ENCODE measurements at places on chromosomes 3 and 15.

- no peak for DNase-seq
Measured at GRCh38 chr15:71230303-71230702, 115.0 kb downstream of the THSD4 start.

DNA sequence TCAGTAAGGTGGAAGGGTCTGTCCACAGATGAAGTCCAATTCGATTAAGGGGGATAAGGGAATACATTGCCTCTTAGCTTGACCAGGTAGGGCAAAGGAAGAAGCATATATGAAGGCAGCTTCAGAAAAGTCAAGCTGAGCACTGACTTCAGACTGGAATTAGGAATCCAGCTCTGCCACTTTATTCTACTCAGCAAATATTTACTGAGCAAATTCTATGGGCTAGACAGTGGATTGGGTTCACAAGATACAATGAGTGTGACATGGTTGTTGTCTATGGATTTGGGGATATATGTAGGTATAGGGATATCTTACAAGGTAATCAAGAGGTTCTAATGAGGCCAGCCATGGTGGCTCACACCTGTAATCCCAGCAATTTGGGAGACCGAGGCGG is 526 bp downstream of the ADIPOQ start:
- no peak for DNase-seq

DNA sequence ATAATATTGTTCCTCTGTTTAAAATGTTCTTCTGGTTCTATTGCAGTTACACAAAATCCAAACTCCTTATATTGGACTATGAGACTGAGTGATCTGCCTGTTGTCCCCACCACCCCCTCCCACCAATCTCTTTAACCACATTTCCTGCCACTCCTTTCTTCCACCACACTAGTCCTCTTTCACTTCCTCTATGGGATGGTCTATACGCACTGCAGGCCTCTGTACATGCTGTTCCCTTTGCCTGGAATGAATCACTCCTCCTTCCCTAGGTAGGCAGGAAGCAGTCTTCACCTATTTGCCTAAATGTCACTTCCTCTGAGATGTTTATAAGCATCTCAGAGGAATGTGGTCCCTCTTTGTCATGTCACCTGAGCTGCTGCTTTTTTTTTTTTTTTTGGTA is 4.0 kb downstream of the MAP2K1 start:
- DNase-seq: no peak

DNA sequence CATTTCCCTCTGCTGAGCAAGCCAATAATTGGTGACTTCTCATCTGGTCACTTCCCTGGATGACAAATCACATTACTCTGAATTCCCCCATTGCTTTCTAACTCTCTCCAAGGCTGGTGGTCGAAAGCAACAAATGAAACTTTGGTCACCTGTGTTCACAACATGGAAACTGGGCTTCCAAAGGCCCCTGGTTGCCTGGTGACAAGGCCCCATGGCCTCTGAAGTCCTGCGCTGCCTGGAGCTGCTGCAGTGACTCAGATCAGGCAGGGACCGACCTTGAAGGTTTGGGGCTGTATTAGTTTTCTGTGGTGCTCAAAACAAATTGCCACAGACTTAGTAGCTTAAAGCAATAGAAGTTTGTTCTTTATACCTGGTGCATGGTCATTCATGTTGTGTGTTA is 345.3 kb downstream of the WDR72 start:
- no peak for DNase-seq

- no peak for DNase-seq
Measured at GRCh38 chr3:171687581-171687980, 122.7 kb downstream of the PLD1 start.

GRCh38 chr15:40409366-40409765 is 3.8 kb downstream of the IVD start:
- no peak for DNase-seq

DNA sequence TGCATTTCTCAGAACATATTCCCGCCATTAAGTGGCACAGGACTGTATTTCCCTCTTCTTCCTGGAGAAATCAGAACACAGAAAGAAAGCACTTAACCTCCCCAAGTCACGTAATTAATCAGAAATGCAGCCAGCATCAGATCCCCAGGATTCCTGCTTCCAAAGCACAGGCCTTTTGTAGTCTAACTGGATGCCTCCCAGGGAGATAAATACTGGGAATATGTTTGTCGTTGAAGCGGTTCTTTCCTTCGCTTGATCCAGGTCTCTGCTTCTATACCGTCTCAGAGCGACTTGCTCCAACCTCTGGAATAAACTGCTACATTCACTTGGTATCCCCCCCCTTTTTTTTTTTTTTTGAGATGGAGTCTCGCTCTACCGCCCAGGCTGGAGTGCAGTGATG is 198.6 kb downstream of the KBTBD8 start:
- no peak for DNase-seq

- DNase-seq: no peak
Measured at GRCh38 chr3:187000711-187001151, 70.4 kb downstream of the ST6GAL1 start.

DNA sequence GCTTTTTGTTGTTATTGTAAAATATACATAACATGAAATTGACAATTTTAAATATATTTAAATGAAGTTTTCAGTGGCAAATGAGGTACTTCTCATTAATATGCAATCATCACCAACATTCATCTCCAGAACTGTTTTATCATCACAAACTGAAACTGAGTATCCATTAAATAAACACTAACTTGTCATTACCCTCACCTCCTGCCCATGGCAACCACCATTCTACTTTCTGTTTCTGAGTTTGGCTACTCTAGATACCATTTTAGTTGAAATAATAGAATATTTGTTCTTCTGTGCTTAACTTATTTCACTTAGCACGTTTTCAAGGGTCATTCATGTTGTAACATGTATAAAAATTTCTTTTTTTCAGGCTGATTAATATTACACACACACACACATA is 834.3 kb downstream of the PLOD2 start:
- no peak for DNase-seq

DNA sequence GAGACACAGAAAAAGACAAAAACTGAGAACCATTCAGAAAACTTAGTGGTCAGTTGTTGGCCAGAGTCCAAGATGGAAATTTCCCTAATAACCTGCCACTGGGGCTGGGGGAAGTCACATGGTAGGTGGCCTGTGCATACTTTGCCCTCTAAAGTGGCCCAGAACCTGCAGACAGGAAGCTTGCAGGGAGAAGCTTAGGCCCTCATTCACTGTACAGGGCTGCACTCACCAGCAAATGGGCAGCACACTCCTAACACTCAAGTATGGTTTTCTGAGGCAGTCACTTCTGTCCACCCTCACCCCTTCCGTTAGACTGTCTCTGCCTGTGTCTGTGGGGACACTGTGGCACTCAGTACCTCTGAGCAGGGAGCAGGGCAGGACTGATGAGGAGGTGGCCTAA is 14.5 kb upstream of the RNU6-1 start:
- DNase-seq: no peak

GRCh38 chr3:60728006-60728405 is 523.2 kb downstream of the FHIT start:
- no peak for DNase-seq

- no peak for DNase-seq
Measured at GRCh38 chr3:62249855-62250543, 123.4 kb downstream of the FEZF2 start.

DNA sequence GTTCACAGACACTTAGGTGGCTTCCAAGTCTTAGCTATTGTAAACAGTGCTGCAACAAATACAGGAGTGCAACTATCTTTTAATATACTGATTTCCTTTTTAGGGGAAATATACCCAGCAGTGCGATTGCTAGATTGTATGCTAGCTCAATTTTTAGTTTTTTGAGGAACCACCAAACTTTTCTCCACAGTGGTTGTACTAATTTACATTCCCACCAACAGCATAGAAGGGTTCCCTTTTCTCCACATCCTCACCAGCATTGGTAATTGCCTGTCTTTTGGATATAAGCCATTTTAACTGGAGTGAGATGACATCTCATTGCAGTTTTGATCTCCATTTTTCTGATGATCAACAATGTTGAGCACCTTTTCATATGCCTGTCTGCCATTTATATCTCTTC is 58.9 kb downstream of the ZNF148 start:
- DNase-seq: no peak

- no peak for DNase-seq
Measured at GRCh38 chr3:198043119-198043518, 83.1 kb downstream of the LMLN start.

DNA sequence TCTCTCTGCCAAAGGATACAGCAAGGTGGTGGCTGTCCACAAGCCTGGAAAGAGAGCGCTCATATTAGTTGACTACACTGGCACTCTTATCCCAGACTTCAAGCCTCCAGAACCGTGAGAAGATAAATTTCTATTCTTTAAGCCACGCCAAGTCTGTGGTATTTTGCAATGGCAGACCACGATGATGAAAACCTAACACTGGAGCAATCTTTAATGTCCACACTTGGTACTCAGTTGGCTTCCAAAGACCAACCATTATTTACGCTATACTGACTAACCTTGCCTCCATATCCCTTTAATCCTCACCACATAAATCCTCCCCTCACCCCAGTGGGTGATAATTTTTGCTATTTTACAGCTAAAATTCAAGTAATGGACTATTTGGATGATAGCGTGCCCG is 16.9 kb upstream of the LACTB start:
- DNase-seq: no peak

- DNase-seq: no peak
Measured at GRCh38 chr3:35688826-35689225, 49.5 kb downstream of the ARPP21 start.

- DNase-seq: no peak
Measured at GRCh38 chr15:29278436-29279105, 8.9 kb upstream of the NSMCE3 start.

DNA sequence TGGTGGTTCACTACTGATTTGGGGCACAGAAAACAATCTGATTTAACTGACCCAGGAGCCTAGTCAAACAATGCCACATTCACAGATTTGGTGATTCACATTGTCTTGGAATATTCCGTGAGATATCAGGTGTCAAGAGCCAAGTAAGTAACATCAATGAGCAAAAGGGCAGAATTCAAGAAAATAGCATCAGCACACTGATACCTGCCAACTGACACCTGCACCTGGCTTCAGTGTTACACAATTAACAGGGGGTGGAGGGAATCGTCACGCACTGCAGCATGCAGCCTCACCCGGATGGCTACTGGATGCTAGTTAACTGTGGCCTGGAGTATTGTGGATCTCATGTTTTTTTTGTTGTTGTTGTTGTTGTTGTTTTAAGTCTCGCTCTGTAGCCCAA is 17.6 kb downstream of the CCNL1 start:
- DNase-seq: no peak

DNA sequence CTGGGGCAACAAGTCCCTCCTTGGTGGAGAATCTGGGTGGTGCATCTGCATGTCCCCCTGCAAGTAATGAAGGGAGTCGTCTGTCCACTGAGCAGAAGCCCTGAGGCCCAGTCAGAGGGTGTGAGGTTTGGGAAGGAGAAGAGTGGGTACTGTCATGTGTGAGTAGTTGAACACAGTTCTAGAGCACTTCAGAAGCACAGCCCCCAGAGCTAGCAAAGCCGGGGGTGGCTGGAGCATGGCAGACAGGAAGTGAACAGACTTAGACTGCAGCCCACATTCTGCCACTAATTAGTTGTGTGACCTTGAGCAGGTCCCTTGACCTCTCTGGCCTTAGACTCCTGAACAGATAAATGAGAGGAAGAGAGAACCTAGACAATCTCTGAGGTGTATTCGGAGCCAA is 207.6 kb downstream of the UACA start:
- no peak for DNase-seq

GRCh38 chr15:33968224-33968623 is at the start of gene CHRM5:
CHRM5 (plus strand) TSS chr15:33968497; CDS start chr15:34062718, 94,221 bp downstream.
- DNase-seq: no peak

DNA sequence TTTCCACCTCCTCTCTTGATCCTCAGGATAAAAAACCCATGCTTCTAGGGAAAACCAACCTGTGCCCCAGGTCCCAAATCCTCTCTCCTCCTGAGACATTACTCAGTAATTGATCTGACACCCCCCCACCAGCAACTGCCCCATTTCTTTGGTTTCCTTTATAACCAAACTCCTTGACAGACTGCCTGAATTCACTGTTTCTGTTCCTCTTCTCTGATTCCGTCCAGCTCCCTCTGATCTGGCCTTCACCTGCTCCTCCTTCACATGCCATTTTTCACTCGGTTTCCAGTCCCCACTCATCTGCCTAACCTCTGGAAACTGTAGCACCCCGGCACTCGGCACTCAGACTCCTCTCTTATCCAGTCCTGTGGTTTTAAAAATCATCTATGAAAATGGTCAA is 2.1 kb downstream of the CCDC51 start:
- no peak for DNase-seq

GRCh38 chr3:94693997-94694640 is 631.3 kb downstream of the NSUN3 start:
- no peak for DNase-seq

DNA sequence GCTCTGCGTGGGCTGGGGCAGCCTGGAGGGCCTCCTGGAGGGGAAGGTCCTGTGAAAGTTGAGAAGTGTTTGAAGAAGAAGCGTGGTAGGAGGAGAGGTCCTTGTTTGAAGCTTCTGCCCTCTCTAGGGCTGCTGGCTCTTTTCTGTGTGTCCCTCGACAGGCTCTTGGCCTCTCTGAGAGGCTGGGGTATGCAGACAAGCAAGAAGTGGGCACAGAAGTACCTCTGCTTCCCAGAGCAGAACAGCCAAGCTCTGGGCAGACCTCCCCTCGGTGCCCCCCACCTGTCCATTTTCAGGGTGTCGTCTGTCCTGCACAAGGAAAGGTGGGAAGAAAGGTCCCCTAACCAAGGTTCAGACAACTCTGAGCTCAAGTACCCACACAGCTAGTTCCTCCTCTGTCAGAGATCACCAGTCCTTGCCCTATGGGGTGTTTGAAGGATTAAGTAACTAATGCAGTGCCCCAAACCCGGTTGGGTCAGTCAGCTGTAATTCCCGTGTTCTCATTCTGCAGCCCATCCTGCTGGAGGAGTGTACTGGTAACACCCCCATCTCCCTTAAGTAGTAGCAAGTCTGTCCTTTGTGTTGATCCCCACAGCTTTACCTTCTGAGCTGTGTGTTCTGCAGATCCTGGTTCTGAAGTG is 6.3 kb downstream of the CSK start:
- no peak for DNase-seq

GRCh38 chr3:134380249-134380648 is 6.0 kb upstream of the AMOTL2 start:
- no peak for DNase-seq

- no peak for DNase-seq
Measured at GRCh38 chr3:12345141-12345561, 56.3 kb downstream of the PPARG start.

GRCh38 chr3:170622369-170623159 is 36.7 kb upstream of the SLC7A14 start:
- no peak for DNase-seq

DNA sequence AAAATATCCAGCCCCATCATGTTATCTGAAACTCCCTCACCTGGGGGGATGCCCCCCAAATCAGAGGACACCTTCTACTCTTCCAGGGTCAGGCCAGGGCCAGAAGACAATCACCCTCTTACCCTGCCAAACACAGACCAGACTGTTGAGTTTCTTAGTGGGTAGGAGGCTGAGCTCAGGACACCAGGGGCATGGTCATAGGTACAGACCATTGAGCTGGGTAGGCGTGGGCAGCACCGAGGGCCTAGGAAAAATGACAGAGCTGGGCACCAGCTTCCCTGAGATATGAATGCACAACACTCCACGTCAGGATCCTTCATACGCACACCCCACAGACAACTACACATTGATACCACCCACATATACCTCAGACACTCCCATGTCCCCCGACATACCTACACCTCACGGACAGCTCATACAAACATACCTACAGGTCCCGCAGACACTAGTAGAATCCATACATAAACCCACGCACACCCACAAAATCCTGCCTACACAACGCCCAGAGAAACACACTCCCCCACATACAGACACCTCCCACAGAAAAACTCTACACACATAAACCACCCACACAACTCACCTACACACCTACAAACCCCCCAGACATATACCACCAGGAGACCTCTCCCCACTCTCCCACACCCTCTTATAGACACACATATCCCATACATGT is 11.8 kb downstream of the AP3B2 start:
- no peak for DNase-seq

All from stimulated activated CD4-positive, alpha-beta T cell treated with anti-CD3 and anti-CD28 coated beads, Interleukin-1b, Interleukin-23, amount 100 ng/mL, for 1 hour (primary cell).